ENCODE measurements at places on chromosomes 5 and 9.

GRCh38 chr5:89338935-89339334, 456.0 kb upstream of the MEF2C start:
- no peak for DNase-seq

DNA sequence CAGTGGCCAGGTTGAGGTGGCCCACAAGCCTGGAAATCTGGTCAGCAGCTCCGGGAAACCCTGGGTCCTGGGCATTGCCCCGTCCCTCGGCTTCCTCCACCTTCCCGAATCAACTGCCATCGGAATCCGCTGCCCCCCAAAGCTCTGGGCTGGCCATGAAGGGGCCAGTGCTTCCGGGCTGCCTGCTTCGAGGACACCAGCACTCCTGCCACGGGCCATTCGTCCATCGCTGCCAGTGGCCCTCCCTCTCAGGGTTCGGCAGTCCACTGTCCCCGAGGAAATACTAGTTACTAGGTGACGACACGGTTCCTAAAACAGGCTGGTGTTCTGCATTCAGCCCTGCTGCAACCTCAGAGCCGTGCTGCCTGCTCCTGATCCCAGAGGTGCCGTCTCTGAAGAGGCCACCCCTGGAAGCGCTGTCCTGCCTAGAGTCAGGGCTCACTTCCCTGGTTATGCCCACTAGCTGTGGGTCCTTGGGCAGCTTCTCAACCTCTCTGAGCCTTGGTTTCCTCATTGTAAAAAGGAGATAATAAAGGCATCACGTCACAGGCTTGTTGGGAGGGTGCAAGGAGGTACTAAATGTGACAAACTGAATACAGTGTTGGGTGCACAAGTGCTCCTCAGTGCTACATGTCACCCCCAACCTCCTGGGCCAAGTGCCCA, 3.5 kb upstream of the WDR5 start:
- DNase-seq: no peak

GRCh38 chr9:33076046-33077004, at the start of gene SMU1:
Gene SMU1 (minus strand): TSS chr9:33076674. CDS start chr9:33076608, 66 bp downstream.
- DNase-seq: peak; percentile 96

GRCh38 chr9:36691671-36692070, 119.0 kb downstream of the MELK start:
- DNase-seq: no peak

DNA sequence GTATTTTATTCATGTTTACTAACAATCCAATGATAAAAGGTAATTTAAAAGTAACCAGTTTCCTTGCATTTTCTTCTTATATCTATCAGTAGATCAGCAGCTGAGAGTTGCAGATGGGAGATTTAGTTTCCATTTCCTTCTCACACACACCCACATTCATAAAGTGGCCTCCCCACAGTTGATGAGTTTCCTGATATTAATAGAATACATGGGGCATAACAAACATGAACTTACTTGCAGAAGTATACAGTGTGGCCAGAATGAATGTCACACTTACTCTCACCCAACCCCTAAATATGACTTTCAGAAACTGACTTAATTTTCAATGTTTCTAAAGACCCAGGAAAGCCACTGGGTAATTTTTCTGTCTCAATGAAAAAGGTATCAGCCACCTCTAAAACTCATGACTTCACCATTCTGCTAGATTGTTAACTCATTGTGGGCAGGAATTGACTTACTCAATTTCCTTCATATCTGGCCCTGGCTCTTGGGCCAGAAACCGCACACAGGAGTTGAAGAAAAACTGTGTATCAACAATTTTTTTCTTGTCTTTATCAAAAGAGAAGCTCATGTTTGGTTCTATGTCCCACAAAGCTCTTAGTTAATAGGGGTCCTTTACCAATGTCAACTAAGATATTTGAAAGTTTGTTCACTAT, 63.5 kb upstream of the OSMR start:
- DNase-seq: no peak

DNA sequence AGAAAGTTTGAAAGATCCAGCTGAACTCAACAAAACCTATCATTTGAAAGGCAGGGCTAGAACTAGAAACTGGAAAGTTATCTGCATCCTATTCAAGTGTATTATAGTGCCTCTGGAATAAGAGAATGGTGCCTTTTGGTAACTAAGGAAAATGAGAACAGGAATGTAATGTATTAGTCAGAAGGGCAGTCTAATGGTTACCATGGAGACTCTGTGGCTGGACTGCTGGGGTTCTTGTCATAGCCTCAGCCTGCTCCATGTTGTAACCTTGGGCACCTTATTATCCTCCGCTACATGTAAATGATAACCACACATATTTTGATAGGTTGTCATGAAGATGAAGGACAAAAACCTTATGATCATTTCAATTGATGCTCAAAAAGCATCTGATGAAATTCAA, 24.6 kb upstream of the IFNB1 start:
- DNase-seq: no peak

- no peak for DNase-seq
These were observed 515 bp downstream of the LCP2 start for GRCh38 chr5:170296935-170297588.

DNA sequence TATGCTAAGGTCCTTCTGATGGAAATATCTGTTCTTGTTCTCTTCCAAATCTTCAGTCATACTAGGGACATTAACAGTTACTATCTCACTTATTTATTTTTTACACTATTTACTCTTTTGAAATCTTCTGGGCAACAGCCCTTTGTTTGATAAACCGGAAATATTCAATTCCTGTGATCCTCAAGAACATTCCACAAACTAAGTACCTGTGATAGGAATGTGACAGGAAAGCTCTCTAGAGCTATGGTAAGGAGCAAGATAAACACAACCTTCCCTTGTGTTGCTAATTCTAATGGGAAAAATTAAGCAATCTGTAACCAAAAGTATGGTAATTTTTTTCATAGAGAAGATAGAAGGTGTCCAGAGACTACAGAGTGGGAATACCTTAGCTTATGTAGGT, 22.0 kb upstream of the ANKRD34B start:
- no peak for DNase-seq

- DNase-seq: no peak
These were observed 6.1 kb upstream of the PANK3 start for GRCh38 chr5:168585119-168585856.

DNA sequence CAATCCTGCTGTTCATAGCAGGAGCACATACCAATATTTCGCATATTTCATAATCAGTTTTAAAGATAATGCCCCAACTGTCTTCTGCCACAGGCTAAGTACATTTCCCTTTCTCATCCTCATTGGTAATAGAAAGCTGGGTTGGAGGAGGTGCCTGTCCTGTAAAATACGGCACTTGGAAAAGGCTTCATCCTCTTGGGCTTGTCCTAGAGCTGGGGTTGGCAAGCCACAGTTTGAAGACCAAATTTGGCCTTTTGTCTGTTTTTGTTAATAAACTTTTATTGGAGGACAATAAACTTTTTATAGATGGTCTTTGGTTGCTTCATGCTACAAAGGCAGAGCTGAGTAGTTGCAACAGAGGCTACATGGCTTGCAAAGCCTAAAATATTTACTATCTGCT, 997.8 kb upstream of the CDH18 start:
- DNase-seq: no peak

DNA sequence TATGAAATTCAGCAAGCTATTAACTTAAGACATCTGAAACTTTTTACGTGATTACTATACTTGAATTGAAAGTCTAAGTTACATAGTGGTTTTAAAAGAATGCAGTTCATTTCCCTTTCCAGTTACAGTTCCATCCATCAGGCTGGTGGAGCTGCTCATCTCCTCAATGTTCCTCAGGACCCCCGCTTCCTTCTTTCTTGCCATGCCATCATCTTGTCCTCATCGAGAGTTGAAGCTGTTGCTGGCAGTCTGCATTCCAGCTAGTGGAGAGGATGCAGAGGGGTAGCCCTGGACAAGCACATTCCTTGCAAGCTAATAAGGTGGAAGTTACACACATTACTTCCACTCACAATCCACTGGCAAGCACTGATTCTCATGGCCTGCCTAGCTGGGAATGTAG, 8.8 kb upstream of the RNF183 start:
- no peak for DNase-seq

- no peak for DNase-seq
These were observed 18.9 kb downstream of the CARD19 start for GRCh38 chr9:93114984-93115335.

DNA sequence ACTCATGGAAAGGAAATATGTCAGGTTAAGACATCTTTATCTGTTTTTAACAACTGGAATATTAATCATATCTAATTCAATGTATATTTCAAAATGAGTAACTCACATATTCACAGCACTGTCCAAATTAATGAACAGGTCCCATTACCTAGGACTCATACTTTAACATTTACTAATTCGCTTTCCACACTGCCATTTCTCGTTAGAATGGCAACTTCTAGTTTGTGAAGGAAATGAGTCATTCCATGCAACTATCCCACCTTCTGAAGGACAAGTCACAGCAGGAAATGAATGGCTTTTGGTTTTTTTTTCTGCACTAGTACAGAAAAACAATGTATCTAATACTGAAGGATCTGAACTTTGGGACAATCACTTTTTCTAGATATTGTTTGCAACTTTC, 24.6 kb upstream of the IFNK start:
- DNase-seq: no peak

- peak; percentile 64 for DNase-seq
These were observed 503.6 kb upstream of the PAPPA start for GRCh38 chr9:115649991-115650472.

GRCh38 chr5:180170106-180170809, 38.8 kb downstream of the RASGEF1C start:
- peak; percentile 86 for DNase-seq

DNA sequence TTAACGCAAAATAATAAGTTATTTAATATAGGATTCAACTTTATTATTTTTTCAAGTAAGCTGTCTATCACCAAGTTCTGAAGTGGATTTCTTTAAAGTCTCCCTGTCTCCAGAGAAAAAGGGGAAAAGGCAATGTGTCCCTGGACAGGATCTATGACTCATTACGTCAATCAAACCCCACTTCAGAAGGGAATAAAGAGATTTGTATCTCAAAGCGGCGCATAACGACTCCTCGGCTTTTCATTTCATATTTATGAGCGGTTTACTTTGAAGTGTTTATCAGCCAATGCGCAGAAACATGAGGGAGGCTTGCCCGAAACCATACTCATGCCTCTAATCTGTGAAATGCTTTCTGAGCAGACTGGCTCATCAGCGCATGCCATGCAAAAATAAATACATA, 938.6 kb upstream of the WWC1 start:
- DNase-seq: no peak

DNA sequence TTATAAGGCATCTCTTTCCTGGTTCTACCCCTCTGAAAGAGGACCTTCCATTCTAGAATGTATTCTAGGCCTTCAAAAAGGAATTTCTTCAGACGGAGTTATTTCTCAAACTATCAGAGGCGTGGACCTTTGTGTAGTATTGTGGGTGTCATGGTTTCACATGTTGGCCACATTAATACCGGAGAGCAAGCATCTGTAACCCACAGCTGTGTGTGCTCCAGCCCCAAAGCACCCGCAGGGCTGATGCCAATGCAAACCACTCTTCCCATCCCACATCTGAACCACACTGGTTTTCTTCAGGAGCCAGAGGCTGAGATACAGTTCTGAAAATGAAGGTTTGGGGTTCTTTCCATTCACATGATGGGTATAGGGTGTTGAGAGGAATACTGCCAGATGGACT, 127.1 kb downstream of the BNC2 start:
- no peak for DNase-seq

GRCh38 chr5:35281613-35282012, 51.3 kb upstream of the PRLR start:
- no peak for DNase-seq

DNA sequence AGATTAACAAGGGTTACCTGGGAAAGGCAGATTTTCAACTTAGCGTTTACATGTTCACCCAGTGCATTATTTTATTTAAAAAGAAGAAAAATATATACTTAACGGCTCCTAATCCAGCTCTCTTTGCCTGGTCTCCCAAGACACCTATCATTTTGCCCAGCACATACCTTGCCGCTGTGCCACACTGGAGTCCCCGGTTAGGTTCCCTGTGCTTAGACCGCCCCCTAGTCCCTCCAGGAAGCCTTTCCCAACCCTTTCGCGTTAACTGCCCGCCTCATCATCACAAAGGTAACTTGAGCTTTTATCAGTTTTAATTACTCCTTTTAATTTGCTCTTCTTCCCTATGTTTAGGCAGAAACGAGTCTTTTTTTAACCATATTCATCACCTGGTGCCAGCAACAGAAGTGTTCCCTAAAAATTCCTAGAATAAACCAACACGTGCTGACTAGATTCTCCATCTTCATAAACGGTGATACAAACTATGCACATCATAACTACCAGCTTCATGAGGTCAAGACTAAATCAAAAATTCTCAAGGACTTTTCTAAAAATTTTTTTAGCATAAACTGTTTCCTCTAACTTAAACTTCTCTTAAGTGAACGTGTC, 19.7 kb downstream of the DNAJA1 start:
- DNase-seq: no peak

- DNase-seq: no peak
These were observed 59.2 kb upstream of the CLINT1 start for GRCh38 chr5:157917899-157918809.

GRCh38 chr9:93505541-93506132, 52.3 kb upstream of the FAM120AOS start:
- DNase-seq: no peak

GRCh38 chr5:68196876-68197275, 18.7 kb upstream of the PIK3R1 start:
- DNase-seq: peak; percentile 33

GRCh38 chr9:134670851-134671281, 29.3 kb downstream of the COL5A1 start:
- no peak for DNase-seq

- DNase-seq: peak; percentile 51
These were observed at the start of gene VCAN for GRCh38 chr5:83471405-83472212. Gene VCAN (plus strand): TSS chr5:83471744. CDS start chr5:83483519, 11,775 bp downstream.

DNA sequence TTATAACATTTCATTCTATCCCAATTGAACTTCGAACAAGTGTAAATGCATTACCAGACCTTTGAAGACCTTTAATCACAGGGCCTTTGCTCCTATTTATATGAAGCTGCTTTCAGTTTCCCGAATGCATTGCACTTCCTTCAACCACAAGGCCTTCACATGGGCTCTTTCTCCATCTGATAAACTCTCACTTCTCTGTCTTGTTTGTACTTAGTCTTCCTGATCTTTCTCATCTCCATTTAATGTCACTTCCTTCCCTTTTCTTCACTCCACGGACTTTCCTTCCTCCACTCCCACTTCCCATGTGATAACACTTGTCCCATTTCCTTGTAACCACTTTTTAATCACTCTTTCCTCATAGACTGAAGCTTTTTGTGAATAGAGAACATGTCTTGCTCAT, 74.3 kb upstream of the TNC start:
- peak; percentile 12 for DNase-seq

DNA sequence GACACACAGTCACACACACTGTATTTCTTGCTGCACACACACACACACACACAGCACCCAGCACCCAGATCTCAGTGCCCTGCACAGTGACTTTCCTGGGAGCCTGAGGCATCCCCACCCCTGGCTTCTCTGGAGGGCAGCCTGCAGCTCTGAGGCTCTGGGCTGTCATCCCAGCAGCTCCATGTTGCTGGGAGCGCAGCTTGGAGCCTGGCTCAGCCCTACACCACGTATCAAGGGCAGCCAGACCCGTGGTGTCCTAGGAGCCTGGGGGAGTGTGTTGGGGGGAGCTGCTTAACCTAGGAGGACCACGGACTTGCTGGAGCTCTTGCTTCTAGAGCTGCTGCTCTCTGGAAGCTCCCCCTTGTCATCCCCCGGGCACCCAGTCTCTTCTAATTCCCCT, 5.2 kb downstream of the IER5L start:
- peak; percentile 57 for DNase-seq

GRCh38 chr9:22228542-22228941, 218.1 kb upstream of the DMRTA1 start:
- DNase-seq: no peak

All from midbrain (tissue), 1 donor.